ENCODE measurements at places on chromosomes 11 and 22.

DNA sequence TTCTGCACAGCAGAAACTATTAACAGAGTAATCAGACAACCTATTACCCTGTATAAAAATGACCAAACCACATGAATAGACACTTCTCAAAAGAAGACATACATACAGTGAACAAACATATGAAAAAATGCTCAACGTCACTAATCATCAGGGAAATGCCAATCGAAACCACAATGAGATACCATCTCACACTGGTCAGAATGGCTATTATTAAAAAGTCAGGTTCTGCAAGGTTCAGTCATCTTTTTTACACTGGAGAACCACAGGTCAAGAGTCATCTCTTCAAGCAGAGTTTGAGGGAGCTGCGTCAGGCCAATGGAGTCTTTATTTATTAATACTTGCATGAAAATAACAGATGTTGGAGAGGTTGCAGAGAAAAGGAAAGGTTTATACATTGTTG lies 40.4 kb downstream of the RCN1 start:
- no peak for DNase-seq

- DNase-seq, result no peak
These were observed 78.9 kb upstream of the THY1 start for GRCh38 chr11:119501777-119502405.

- DNase-seq, result no peak
These were observed 2.5 kb downstream of the CLPB start for GRCh38 chr11:72431846-72432245.

DNA sequence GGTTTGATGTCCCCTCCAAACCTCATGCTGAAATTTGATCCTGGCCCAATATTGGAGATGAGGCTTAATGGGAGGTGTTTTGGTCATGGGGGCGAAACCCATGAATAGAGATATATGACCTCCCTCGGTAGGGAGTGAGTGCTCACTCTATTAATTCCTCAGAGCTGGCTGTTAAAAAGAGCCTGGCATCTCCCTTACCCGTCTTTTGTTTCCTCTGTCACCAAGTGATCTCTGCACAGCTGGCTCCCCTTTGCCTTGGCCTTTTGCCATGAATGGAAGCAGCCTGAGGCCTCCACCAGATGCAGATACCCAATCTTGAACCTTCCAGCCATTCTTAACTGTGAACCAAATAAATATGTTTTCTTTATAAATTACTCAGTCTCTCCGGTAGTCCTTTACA lies 4.5 kb upstream of the CCDC81 start:
- no peak for DNase-seq

- no peak for DNase-seq
These were observed 977.0 kb upstream of the CHORDC1 start for GRCh38 chr11:91199866-91200265.

DNA sequence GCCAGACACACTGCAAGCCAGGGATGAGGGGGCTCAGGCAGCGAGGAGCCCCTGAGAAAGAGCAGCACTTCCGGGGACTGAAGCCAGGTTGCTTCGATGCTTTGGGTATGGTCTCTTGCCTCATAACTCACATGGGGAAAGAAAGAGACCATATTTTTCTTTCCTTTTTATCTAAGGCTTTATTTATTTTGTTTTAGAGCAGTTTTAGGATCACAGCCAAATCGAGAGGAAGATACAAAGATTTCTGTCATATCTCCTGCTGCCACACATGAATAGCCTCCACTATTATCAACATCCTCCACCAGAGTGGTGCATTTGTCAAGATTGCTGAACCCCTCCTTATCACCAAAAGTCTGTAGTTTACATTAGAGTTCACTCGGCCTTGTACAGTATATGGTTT lies 24.3 kb upstream of the ADSL start:
- no peak for DNase-seq

DNA sequence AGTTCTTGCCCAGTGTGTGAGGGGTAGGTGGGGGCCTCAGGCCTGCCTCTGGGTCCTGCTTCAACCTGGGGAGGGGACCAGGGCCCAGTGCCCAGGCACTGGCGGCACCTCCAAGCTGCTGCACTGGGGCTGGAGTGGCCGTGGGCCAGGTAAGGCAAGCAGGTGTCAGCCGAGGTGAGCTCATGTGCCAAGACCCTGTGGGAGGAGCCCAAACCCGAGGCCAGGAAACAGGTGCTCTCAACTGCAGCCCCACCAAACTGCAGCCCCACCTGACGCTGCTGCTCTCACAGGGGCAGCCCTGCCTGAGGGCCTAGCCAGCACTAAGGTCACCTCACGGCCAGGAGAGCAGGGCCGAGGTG lies 18.1 kb upstream of the GNB1L start:
- no peak for DNase-seq

- DNase-seq, result peak; percentile 95
These were observed at the start of gene SMIM45 for GRCh38 chr22:41951898-41952474. TSS of gene SMIM45 (plus strand) at chr22:41952150.

DNA sequence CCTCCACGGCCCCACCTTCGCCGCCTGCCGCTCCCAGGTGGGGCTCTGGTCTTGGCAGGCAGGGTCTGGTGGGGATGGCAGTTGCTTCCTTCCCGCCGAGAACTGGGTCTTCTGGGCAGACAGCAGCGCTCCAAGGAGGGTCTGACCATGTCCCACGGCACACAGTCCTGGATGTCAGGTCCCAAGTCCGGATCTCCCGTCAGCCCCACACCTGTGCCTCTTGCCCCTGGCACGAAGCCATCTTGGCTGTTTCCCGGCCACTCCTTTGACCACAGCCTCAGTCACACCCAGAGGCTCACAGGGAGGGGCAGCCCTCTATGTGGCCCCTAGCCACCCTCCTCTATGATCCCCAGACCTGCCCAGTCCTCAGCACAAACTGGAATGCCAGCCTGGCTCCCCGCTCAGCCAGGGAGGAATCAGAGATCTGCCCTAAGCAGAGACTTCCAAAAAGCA lies 14.3 kb downstream of the MUC5B start:
- DNase-seq, result no peak

DNA sequence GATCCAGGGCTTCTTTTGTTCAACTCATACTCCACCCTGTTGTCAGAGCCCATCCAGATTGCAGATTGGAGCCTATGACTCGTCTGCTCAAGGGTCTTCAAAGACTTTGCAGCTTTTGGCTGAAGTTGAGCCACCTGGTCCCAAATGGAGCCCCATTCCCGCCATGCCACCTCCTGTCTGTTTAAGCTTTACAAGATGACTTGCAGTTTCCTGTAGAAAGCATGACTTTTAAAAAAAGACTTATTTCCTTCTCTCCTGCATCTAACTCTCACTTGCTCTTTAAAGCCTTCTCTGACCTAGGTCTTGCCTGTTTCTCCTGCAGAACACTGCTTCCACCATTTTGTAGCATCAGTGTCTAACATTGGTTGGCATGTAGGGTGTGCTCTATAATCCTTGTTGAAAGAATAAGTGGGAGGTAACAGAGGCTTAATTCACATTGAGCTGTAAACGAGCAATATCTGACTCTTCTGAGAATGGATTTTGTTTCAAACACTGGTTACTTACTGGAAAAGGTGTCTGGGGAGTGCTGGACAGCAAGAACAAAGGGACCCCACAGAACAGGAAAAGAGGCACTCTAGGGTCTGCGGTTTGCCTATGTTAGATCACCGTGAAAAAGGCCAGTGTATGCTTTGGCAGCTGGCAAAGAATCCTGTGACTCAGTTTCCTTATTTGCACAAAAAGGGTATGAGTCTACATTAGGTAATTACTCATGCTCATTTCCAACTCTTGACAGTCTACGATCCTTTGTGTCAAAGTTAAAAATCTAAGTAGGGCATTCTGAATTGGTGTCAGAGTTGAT lies 30.3 kb downstream of the NF2 start:
- no peak for DNase-seq

DNA sequence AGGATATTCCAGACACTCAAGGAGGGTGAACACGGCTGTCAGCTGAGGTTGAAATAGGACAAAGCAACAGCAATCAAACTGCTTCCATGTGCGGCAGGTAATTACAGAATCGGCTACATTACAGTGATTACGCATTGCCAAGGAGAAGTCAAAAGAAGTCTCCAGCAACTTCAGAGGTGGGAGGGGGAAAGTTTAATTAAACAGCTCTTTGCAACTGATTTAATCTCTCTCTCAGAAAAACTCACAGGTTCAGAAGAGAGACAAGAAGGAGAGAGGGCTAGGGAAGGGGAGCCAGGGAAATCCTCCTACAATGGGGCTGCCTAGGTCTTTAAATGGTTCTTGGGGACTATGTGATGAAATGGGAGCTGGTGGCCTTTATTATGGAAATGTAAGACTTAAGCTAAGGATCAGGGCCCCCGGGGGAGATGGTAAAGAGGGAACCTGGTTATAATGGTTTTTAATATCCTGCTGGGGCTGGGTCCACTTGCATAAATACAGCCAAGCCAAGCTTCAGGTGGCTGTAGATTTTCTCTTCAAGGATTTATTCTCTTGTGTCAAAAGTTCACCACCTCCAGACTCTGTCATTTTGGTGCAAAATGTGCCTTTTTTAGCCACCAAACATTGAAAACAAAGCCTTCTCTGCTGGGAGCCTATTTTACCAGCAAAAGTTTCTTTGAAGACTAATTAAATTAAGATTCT lies 354.7 kb upstream of the NARS2 start:
- no peak for DNase-seq

DNA sequence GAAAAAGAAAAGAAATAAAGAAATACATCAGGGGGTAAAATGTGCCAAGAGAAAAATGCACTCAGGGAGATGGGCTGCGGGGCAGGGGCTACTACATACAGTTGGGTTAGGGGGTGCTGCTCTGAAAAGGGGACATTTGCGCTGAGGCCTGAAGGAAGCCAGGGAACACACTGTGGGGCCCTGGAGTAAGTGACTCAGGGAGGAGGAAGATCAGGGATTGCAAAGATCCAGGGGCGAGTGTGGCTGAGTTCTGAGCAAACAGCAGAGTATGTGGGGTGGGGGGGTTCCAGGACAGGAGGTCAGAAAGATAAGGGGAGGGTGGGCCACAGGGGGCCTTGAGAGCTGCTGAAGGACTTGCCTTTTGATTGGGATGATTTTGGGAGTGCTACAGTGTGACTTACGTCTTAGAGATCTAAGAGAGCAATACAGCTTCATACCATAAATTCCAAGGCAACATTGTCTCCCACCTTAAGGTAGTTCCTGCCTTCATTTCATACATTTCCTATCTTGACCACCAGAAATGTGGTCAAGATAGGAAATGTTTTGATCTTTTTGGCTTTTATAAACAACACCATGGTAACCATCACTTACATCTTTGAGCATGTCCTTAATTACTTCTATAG lies 5.8 kb downstream of the A4GALT start:
- DNase-seq, result no peak

- no peak for DNase-seq
These were observed 2.2 kb upstream of the RFPL2 start for GRCh38 chr22:32206774-32207758.

DNA sequence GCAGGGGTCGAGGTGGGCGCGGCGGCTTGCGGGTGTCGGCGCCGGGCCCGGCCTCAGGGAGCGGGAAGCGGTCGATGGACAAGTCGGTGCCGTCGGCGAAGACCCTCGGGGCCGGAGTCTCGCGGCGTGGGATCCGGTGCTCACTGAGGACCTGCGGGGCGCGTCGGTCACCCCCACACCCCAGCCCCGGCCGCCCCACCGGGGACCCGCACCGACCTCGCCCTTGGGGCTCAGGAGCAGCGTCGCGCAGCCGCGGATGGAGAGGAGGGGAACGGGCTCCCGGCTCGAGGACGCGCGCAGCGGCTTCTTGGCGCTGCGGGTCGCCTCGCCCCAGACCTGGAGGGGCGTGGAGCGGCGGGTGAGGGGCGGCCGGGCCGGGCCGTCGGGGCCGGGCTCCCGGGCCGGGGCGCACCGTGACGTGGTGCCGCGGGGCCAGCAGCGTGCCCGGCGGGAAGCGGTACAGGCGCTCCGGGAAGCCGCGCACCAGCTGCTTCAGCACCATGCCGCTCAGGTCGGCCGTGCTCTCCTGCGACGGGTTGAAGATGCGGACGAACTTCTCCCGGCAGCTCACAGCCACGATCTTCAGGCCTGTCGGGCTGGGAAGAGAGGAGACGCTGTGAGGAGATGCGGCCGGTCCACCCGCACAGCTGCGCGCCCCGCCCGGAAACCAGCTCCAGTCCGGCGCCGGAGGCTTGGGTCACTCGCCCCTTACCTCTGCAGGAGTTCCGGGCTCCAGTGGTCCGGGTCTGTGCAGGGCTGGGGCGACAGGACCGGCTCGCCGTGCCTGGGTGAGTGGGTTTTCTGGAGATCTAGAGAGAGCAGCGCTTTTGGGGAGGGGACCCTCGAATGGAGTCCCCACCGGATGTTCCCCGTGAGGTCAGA lies 4.5 kb downstream of the LMNTD2 start:
- no peak for DNase-seq

- DNase-seq, result no peak
These were observed 59.4 kb upstream of the CD44 start for GRCh38 chr11:35079611-35080010.
